ENCODE measurements at places on chromosomes 16 and 17.

DNA sequence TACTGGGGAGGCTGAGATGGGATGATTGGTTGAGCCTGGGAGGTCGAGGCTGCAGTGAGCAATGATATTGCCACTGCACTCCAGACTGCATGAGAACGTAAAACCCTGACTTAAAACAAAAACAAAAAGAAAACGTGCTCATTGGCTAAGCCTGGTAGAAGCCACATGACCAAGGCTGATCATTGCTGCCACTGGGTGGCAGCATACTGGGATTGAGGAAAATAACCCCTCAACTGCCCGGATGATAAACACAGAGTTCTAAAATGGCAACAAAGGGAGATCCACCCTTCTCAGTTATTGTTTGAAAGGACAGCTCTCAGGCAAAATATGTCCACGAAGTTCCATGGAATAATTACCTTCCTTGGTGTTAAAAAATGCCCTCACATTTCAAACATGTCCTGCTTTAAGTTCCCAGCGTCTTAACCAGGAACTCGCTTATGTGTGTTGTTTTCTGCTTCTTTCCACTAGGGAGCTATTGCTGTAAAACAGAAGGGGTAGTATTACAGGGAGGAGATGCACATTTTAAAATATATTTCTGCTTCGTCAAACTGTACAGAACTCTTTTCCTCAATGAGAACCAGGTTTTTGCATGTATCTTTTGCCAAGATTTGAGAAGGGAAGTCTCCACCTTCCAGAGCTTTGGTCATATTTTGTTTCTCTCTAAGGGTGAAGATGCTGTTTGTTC, 675.3 kb downstream of the MAF start:
- DNase-seq = no peak

- peak; percentile 14 for DNase-seq
Measured at GRCh38 chr17:47733047-47733673, at the start of gene TBX21. TSS of gene TBX21 (plus strand) at chr17:47733236. CDS start at chr17:47733455, 219 bp downstream.

- DNase-seq = no peak
Measured at GRCh38 chr17:58210922-58211321, 8.1 kb downstream of the MKS1 start.

GRCh38 chr17:1592751-1593629, 30.4 kb upstream of the PITPNA start:
- DNase-seq = no peak

GRCh38 chr16:30401768-30402425, 5.5 kb upstream of the ZNF771 start:
- DNase-seq = no peak

DNA sequence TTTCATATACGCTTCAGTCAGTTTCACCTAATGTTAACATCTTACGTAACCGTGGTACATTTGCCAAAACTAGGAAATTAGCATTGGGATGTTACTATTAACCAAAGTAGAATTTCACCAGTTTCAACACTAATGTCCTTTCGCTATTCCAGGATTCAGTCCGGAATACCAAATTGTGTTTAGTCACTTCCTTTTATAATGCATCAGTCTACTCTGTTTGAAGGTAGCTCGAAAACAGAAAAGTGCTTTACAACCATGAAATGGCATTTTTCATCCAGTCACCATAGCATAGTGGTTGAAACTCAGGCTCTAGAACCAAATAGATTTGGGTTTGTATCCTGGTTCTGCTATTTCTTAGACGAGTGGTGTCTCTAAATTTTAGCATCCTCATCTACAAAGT, 29.4 kb downstream of the AP2B1 start:
- DNase-seq = no peak

- DNase-seq = peak; percentile 93
Measured at GRCh38 chr16:50202926-50203624, 50.0 kb downstream of the TENT4B start.

DNA sequence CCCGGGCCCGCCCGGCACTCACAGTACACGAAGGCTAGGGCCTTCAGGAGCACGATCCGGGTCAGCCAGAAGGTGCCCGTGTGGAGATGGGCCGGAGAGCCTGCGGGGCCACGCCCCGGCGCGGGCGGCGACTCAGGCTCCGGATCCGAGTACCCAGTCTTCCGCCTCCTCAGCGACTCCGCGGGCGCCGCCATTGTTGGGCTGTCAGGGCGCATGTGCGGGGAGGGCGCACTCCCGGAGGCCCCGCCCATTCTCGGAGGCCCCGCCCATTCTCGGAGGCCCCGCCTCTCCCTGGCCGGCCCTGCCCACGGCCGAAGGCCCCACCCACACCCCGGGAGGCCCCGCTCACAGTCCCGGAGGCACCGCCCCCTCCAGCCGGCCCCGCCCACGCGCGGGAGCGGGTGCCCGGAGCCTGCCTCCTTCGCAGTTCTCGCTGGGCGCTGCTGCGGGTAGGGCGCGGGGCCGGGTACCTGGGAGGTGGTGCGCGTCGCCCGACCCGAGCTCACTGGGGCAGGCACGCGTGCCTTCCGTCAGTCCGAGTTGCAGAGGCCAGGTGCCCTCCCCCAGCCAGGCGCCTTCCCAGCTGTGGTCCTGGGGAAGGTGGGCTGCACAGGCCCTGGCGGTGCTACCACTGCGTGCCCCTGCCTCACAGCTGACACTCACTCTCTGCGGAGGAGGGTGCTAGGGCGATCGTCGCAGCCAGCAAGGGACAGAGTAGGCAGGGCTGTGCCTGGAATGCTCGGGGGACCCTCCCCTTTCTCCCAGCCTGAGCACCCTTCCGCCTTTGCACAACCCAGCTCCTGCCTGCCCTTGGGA, at the start of gene LMF1:
TSS of gene LMF1 (minus strand) at position 219 of the 816 bp plus-strand sequence. CDS start at position 215, 4 bp downstream.
- DNase-seq = peak; percentile 90

DNA sequence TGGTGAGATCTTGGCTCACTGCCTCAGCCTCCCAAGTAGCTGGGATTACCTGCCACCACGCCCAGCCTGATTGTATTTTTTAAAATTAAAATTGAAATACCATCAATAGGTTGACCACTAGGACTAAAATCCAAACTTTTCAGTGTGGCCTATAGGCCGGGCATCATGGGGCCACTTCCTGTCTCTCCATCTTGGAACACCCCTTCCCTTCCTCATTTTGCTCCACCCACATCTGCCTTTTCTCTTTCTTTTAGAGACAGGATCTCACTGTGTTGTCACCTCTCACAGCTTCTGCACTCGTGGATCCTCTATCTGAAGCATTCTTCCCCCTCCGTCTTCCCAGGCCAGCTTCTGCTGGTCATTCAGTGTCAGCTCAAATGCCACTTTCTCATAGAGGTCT, 57.0 kb downstream of the BMERB1 start:
- DNase-seq = no peak

Measured in cardiac fibroblast (primary cell).